Sigmoid colon (tissue), 7 donors: ENCODE measurements at places on chromosomes 6 and 20. TPM values are rescaled to one million over a fixed set of nuclear protein-coding genes. Genes with fewer than 3 reads are reported as not detected.

The HAO1 gene
- total RNA-seq = not detected

The SESN1 gene
- 63.0 TPM for total RNA-seq

The SPATS1 gene
- total RNA-seq = not detected

GRCh38 chr6:170156448-170157375 lies 134.2 kb downstream of the DLL1 start:
- no peaks in the 10 kb centered on the region for H3K36me3 ChIP-seq
- no peak overlapping the region for H3K4me3 ChIP-seq
- H3K27me3 ChIP-seq = no peaks in the 10 kb centered on the region
- peaks cover 14% of the 10 kb centered on the region for H3K4me1 ChIP-seq
- no peak for DNase-seq

DNA sequence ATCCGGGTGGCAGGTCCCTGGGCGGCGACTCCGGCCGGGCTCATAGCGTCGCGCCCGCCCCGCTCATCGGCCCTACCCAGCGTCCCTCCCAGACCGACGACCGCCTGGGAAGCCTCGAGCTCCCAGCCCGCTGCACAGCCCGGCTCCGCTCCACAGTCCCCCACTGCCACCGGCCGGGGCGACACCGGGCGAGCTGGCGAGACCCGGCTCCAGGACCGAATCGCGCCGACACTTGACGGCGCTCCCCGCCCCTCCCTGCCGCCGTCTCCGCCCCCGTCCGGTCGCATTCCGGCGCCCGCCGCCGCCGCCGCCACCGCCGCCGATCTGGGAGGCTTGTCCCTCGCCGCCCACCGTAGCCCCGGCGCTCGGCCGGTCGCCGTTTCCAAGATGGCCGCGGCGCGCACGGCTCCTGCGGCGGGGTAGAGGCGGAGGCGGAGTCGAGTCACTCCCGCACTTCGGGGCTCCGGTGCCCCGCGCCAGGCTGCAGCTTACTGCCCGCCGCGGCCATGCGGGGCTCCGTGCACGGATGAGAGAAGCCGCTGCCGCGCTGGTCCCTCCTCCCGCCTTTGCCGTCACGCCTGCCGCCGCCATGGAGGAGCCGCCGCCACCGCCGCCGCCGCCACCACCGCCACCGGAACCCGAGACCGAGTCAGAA lies at the start of gene MAP3K4:
Gene MAP3K4, plus strand, starts transcription at position 364 of the 655 bp plus-strand sequence. Its CDS starts 163 bp downstream, at position 527.
- no peaks in the 10 kb centered on the region for H3K27me3 ChIP-seq
- DNase-seq = peak; percentile 87
- no peaks in the 10 kb centered on the region for H3K36me3 ChIP-seq
- peak within 1 kb of the TSS; percentile 96 for H3K27ac ChIP-seq

DNA sequence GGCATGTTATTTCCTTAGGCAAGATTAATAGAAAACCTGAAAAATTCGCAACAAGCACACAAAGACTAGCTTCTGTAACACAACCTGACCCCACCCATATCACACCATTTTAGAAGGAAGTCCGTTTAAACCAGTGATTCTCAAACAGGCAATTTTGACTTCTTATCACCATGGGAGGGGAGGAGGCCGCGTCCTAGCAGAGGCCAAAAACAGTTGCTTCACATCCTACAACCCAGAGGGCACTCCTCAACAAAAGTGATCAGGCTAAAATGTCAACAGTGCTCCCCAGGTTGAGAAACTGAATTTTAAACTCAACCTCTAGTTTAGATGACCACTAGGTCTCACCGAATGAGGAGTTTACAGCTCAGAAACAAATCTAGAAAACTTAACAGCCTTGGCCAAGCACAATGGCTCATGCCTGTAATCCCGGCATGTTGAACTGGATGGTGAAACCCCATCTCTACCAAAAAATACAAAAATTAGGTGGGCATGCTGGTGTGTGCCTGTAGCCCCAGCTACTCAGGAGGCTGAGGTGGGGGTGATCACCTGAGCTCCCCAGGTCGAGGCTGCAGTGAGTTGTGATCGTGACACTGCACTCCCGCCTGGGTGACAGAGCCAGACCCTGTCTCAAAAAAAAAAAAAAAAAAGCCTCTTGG lies 3.4 kb downstream of the SNX5 start:
- H3K4me1 ChIP-seq = peaks cover 59% of the 10 kb centered on the region
- no peak overlapping the region for H3K4me3 ChIP-seq
- H3K36me3 ChIP-seq = no peaks in the 10 kb centered on the region
- no peak for DNase-seq

The DLGAP4 gene
- total RNA-seq = 37.0 TPM

- H3K27me3 ChIP-seq = no peaks in the 10 kb centered on the region
- peaks cover 41% of the 10 kb centered on the region for H3K4me1 ChIP-seq
- DNase-seq = no peak
Observed at GRCh38 chr20:8117636-8118035, 14.4 kb upstream of the PLCB1 start.

DNA sequence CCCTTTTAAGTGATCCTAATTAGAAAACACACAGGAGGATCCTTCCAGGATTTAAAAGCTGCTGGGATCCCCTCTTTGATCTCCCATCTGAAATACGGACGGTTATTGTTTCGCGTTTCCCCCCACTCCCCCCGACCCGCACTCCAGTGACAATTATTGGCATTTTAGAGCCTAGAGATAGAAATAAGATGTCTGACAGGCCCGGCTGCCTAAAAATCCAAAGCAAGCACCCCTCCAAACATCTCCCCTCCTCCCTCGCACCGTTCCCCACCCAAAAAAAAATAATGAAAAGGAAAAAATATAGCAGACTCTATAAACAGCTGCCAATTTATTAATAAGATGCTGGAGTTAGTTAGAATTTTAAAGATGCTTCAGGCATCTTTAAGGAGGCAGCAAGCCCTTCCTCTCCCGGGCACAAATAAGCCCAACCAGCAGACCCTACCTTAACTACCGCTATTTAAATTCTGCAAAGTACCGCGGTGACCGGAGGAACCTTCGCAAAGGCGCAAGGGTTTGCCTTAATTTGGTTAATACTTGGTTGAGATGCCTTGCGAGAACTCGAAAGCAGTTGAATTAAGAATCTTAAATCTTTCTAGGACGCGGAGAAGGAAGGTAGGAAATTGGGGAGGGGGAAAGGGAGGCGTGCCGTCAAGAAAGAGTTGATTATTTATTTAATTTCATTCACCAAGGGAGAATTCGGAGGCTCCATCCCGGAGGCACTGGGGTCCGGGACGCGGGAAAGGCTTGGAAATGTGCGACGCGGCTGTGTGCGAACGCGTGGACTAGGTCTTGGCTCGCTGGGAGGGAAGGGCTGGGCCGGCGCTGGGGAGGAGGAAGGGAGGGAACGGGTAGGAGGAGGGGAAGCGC lies 1.5 kb upstream of the ISM1 start:
- H3K4me1 ChIP-seq = no peaks in the 10 kb centered on the region
- H3K27ac ChIP-seq = no peak overlapping the region
- H3K4me3 ChIP-seq = peak overlapping the region; percentile 49

The MAFB gene
- total RNA-seq = 18.6 TPM

- H3K4me1 ChIP-seq = no peaks in the 10 kb centered on the region
- H3K4me3 ChIP-seq = no peak overlapping the region
- H3K36me3 ChIP-seq = no peaks in the 10 kb centered on the region
- DNase-seq = no peak
- H3K27me3 ChIP-seq = no peaks in the 10 kb centered on the region
- no peak overlapping the region for H3K27ac ChIP-seq
Observed at GRCh38 chr6:72589096-72589495, 32.8 kb upstream of the KCNQ5 start.

- H3K27me3 ChIP-seq = no peaks in the 10 kb centered on the region
- no peaks in the 10 kb centered on the region for H3K4me1 ChIP-seq
- no peak overlapping the region for H3K27ac ChIP-seq
- DNase-seq = no peak
- no peaks in the 10 kb centered on the region for H3K36me3 ChIP-seq
Observed at GRCh38 chr6:27986928-27987725, 30.1 kb downstream of the OR2B6 start.

DNA sequence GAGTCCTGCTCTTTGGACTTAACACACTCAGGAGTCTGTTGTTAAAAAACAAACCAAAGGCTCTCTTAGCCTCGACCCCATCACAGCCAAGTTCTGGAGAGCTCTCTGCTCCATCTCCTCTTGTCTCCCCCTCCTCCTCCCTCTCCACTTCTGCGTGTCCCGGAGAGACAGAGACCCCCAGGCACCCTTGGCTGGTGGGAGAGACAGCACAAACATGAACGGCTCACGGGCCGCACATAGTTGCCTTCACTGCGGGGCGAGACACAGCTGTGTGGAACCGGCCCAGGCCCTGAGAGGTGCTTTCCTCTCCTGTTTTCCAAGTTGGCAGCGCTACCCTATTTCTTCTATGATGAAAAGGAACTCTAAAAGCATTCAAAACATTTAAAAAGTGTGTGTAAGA lies 23.3 kb upstream of the MYT1 start:
- peaks cover 37% of the 10 kb centered on the region for H3K27me3 ChIP-seq
- no peak overlapping the region for H3K27ac ChIP-seq
- no peaks in the 10 kb centered on the region for H3K4me1 ChIP-seq
- no peaks in the 10 kb centered on the region for H3K36me3 ChIP-seq
- peak; percentile 53 for DNase-seq

The RAB32 gene
- 32.3 TPM for total RNA-seq

GRCh38 chr20:45044084-45044573 lies 56.8 kb downstream of the KCNS1 start:
- DNase-seq = no peak
- no peak overlapping the region for H3K27ac ChIP-seq
- no peaks in the 10 kb centered on the region for H3K36me3 ChIP-seq
- H3K4me1 ChIP-seq = peaks cover 13% of the 10 kb centered on the region
- no peaks in the 10 kb centered on the region for H3K27me3 ChIP-seq
- no peak overlapping the region for H3K4me3 ChIP-seq

DNA sequence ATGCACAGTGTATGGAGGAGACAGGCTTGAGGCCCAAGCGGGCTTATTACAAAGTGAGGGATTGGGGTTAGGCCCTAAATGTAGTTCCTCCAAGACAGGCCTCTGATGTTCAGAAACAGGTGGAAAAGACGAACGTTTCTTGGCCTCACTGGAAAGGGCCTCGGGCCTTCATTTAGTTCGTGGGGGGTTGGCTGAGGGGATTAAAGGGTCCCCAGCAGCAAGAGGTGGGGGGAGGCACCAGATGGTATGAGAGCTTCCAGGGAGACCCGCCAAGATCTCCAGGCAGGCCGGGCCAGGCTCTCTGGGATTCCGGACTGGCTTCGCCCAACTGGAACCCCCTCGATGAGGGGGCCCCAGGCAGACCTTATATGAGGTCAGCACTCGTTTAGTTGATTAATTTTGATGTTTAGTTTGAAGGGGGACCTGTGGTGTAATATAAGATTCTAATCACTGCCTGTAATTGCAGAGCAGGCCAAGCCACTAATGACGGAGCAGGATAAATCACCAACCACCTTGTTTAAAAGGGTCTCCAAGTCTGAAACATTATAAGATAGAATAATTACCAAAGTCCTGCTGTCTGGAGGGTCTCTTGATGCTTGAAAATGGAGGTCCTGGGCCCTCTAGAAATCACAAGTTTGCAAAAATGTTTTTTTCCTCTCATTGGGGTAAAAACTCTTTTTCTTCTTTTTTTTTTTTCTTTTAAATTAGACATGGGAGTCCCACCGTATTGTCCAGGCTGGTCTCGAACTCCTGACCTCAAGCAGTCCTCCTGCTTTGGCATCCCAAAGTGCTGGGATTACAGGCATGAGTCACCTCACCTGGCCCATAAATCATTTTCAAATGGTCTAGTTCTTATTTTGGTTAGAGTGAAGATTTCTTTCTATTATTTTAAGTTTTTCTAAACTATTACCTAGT lies 2.2 kb downstream of the HMGA1 start:
- H3K4me3 ChIP-seq = no peak overlapping the region
- no peak overlapping the region for H3K27ac ChIP-seq
- H3K27me3 ChIP-seq = no peaks in the 10 kb centered on the region

GRCh38 chr6:37592085-37592698 lies 92.5 kb upstream of the CCDC167 start:
- H3K4me3 ChIP-seq = no peak overlapping the region
- no peak for DNase-seq
- no peaks in the 10 kb centered on the region for H3K4me1 ChIP-seq
- H3K27me3 ChIP-seq = no peaks in the 10 kb centered on the region
- H3K36me3 ChIP-seq = no peaks in the 10 kb centered on the region
- H3K27ac ChIP-seq = no peak overlapping the region

GRCh38 chr6:125741336-125741735 lies 8.1 kb upstream of the HEY2 start:
- H3K4me1 ChIP-seq = peaks cover 1% of the 10 kb centered on the region
- H3K36me3 ChIP-seq = no peaks in the 10 kb centered on the region
- no peaks in the 10 kb centered on the region for H3K27me3 ChIP-seq
- no peak for DNase-seq
- H3K4me3 ChIP-seq = no peak overlapping the region

GRCh38 chr6:18596531-18596835 lies 209.3 kb downstream of the RNF144B start:
- no peaks in the 10 kb centered on the region for H3K4me1 ChIP-seq
- H3K36me3 ChIP-seq = no peaks in the 10 kb centered on the region
- H3K27ac ChIP-seq = no peak overlapping the region
- no peak for DNase-seq
- H3K4me3 ChIP-seq = no peak overlapping the region

GRCh38 chr6:97917369-97917768 lies 634.4 kb upstream of the MMS22L start:
- H3K4me1 ChIP-seq = no peaks in the 10 kb centered on the region
- no peak overlapping the region for H3K4me3 ChIP-seq
- no peak for DNase-seq
- no peaks in the 10 kb centered on the region for H3K27me3 ChIP-seq

The RAET1E gene
- not detected for total RNA-seq

The HMGCLL1 gene
- 0.28 TPM for total RNA-seq

DNA sequence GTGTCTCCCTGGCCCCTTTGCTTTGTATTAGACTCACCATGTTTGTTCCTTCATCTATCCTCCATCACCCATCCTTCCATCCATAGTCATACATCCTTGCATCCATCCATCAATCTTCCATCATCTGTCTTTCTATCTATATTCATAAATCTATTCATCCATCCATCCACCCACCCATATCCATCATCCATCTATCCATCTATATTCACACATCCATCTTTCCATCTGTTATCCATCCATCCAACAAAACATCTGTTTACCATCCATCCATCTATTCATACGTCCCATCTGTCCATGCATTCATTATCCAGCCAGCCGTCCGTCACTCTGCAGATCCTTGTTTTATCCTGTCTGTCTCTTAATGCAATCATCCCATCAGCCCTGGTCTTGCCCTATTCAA lies 10.6 kb downstream of the DDR1 start:
- no peak overlapping the region for H3K4me3 ChIP-seq
- no peak for DNase-seq
- H3K4me1 ChIP-seq = peaks cover 8% of the 10 kb centered on the region
- H3K36me3 ChIP-seq = peaks cover 26% of the 10 kb centered on the region
- H3K27ac ChIP-seq = no peak overlapping the region

GRCh38 chr20:15359056-15359455 lies 1021.6 kb upstream of the FLRT3 start:
- H3K27me3 ChIP-seq = no peaks in the 10 kb centered on the region
- H3K36me3 ChIP-seq = no peaks in the 10 kb centered on the region
- H3K27ac ChIP-seq = no peak overlapping the region
- no peaks in the 10 kb centered on the region for H3K4me1 ChIP-seq
- no peak overlapping the region for H3K4me3 ChIP-seq
